ENCODE measurements at places on chromosomes 5 and 9.

GRCh38 chr5:121899346-121899745 is 47.7 kb downstream of the FTMT start:
- DNase-seq: no peak

DNA sequence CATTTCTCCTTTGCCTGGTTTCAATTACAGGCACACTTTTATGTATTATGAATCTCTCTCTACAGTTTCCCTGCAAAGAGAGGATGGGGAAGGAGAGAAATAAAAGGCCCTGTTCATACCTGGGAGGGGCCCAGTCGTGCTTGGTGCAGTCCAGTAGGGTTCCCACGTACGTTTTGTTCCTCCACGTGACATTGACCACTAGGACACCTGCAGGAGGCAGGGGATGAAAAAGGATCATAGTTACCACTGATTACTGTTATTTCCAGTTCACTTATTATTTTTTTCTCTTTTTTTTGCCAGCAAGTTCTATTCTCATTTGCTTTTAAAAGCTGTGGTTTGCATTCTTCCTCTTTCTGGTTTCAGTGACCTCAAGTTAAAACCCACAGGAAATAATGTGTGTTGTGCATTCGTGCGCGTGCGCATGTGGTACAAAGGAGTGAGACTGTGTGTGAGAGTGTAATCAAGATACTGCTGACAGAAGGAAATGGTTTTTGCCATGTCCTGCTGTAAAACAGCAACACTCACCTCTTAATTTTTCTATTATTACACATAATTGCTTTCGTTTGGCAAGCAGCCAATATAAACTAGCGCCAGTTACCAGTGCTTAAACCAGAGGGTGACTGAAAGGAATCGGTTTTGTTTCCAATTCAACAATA is 96.8 kb downstream of the ZNF608 start:
- DNase-seq: peak; percentile 22

GRCh38 chr5:9483243-9483642 is 62.6 kb downstream of the SEMA5A start:
- DNase-seq: no peak

DNA sequence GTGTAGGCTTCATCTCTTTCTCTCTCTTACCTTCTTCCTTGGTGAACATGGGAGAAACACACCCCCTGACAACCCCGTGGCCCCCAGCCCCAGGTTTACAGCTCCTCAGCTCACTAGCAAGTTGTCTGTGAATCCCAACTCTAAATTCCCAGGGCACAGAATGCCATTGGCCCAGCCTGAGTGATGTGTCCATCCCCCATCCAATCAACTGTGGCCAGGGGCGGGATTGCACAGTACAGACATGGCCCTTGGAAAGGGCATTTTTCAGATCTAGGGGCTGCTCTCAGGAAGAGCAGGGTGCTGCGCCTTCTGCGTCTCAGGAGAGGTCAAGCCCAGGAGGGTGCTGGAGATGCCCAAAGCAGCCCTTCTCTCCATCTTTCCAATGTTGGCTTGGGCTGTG is 48.2 kb upstream of the ASS1 start:
- no peak for DNase-seq

DNA sequence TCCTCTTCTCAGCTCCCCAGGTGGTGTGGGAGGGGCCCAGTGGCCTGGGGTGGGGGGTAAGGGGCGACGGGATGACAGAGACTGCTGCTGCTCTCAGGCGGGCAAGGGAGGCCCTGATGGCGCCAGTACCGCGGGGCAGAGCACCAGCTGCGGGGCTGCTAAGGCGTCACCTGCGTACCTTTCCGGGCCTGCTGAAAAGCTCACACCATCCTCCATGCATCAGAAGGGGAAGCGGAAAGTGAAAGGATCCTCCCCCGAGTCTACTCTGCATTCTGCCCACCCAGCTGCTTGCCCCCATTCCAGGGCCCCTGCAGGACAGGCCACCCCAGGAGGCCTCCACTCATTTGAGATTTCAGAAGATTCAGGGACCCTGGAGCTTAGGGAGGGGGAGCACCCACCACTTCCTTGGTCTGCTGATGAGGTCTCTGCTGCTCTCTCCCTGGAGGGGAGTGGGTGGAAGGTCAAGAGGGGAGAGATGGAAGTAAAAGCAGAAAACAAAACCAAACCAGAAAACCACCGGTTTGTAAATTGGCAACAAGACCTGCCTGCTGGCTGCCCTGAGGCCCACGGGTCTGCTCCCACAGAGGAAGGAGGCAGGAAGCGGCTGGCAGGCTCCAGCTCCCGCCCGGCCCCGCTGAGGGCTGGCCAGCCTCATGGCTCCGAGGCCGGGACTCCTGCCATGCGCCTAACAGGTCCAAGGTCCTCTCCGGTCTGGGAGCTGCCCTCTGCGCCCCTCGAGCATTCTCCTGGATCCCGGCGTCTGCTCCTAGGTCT is 33.6 kb downstream of the PRRT1B start:
- peak; percentile 34 for DNase-seq

DNA sequence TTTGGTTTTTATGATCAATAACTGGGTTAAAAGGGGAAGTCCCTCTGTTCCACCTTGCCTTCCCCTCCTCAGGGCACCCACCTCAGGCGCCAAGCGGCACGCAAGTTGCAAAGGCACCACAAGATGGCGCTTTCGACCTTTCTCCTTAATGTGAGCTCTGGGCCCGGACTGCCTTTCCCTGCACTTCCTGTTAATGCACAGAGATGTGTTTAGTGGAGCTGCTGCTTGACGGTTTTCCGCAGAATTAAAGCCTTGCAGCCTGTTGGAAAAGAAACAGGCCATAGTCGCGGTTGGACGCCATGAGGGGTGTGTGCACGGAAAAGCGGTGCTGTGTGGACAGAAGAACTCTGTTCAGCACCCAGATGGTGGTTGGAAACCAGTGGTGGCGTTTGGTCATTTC is 17.9 kb downstream of the CXCL14 start:
- peak; percentile 38 for DNase-seq

GRCh38 chr9:121098567-121099198 is 23.9 kb downstream of the CNTRL start:
- no peak for DNase-seq

DNA sequence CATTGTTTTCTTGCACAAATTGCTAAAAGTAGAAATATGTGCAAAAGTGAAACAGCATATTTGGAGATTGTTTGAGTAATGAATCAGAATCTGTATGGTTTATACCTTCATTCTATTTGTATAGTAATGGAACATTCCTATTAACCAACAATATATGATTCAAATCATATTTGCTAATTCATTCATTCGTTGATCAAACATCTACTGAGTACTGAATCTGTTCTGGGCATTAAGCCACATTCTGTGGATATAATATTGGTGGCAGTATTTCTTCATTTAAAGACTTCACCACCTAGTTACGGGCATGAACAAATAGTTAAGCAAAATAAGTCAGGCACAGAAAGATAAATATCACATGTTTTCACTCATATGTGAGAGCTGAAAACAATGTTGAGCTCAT is 385.7 kb downstream of the MTRR start:
- no peak for DNase-seq

All from activated CD4-positive, alpha-beta T cell treated with anti-CD3 and anti-CD28 coated beads for 4 hours (primary cell).